ENCODE measurements at places on chromosomes 11 and 22.

DNA sequence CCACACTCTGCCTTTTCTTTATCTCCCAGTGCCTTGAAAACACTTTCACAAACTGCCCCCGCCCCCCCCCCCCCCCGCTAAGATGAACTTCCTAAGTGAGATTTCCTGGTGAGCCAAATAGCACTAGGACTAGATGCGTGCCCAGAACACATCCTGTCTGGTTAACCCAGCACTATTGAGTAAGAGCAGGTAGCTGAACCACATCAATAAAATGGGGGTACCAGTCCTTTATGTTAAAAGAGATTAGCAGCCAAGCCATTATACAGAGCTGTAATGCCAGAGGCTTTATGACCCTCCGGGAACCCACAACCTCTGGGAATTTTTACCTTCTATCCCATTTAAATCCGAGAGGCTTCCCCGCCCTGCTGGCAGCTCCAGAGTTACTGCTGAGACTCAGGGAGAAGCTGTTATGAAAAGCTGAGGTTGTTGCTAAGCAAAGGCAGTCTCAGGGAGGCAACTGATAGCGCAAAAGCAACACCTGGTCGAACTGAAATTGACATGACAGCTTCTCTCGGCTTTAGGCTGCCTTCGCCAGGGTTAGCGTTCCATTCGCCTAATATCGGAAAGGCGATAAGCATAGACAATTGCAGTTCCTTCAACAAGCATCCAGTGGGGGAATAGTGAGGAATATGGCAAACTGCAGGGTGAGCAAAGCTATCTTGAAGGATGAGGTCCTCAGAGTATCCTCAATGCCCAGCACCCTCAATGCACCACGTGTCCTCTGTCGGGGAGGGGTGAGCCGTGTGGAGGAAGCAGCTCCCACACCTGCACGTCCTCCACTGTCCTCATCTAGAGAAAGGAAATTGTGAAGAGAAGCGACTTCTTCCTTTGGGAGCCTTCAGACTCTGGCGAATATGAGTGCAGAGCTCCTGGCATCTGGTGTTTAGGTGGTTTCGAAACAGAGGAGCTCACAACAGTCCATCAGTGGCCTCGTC lies 977.0 kb downstream of the NTM start:
- DNase-seq = no peak

DNA sequence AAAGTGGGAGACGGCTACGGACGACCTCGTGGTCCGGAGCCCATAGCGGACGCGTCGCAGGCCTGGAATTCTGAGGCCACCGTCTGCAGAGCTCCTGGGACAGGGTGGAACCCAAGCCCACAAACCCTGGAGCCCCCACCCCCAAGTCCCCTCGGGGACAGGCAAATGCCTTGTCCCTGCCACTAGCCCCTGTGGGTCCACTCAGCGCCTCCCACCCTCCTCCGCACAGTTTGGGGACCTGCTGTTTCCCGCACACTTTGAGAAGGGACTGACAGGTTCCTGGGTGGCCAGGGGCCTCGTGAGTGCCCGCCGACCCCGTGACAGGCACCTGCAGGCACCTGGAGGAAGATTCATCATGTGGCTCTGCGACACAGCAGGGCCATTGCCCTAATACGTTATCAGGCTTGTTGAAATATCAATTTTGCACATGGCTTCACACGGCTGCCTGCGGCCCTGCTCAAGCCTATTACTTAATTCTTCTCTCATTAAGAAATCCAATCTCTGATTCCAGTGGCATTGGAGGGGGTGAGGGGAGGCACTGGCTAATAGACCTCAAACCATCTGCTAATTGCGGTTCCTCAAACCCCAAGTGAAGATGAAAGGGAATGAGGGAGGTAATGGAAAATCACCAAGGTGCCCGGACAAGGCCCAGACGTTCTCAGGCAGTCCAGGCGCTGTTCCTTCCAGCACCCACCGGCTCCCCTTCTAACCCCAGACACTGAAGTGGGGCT lies 672.5 kb downstream of the BRD1 start:
- no peak for DNase-seq

DNA sequence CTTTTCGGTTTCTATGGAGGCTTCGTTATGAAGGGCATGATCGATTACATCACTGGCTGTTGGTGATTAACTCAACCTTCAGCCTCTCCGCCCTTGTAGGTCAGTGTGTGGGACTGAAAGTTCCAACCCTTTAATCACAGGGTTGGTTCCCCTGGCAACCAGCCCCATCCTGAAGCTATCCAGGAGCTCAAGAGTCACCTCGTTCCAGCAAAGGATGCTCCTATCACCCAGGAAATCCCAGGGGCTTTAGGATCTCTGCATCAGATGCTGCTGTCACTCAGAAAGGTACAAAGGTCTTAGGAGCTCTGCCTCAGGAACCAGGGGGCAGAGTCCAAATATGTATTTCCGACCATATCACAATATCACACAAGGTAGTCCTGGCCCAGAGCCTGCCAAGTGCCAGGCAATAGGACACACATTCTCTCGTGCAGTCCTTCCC lies 123.5 kb upstream of the PARVA start:
- no peak for DNase-seq

DNA sequence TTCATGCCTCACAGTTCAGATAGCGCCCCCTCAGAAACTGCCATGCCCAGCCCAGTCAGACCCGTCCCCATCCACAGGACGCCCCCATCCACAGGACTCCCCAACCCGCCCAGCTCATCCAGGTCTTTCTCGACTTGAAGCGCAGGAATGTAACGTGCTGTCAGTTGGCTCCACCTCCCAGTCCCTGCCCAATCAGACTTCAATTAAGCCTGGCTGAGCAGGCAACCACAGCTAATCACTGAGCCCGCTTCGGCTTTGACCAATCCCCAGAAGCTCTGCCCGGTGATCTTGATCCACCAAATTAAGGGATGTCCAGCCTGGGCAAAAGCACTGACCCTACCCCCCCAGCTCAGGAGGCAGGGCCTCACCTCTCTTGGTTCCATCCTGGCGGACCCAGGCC lies 10.5 kb upstream of the MFNG start:
- no peak for DNase-seq

DNA sequence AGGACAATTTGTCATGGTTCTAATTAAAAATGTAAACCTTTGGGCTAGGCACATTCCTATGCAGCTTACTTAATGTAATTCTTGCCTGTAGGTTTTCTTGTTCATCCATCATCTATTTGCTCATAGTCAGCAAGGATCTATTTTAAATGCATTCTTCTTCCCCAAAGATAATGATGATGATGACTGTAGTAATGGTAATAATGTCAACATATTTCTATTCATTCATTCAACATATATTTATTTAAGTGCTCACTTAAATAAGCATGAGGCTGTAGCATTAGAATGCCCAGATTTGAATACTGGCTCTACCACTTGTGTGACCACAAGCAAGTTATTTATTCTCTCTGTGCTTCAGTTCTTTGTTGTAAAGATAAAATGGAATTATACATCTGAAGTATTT lies 169.6 kb upstream of the SYN3 start:
- no peak for DNase-seq

DNA sequence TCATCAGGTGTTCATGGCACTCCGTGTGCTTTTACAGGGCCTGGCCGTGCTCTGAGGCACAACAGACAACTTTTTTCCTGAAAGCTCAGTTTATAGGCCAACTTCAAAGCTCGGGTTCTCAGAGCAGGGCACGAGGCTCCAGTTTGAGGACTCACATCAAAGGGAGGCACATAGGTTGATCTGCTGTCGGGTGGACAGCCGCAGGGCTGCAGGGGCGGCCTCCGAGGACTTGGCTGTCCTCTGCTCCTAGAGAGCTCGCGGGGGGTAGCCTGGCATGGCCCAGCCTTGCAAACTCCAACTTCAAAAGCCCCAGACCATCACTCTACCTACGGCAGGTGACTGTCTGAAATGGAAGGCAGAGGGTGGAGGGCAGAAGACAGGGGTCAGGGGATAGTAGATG lies 31.6 kb downstream of the C11orf58 start:
- no peak for DNase-seq

GRCh38 chr11:12715941-12716340 lies 41.7 kb downstream of the TEAD1 start:
- no peak for DNase-seq

DNA sequence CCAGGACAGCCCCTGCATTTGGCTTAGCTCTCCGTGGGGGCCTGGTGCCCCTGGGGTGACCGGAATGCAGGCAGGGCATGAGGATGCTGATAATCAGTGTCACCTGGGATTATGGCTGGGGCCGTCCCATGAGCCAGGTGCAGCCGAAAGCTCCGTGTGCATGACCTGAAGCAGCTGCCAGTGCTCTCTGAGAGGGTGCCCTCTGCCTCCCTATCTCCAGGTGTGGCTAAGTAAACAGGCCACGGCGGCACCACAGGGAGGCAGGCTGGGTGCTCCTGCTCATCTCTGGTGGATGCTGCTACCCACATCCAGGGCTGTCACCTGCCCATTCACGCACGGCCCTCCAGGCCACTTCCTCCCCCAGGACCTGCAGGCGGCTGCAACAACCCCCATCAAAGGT lies 29.8 kb downstream of the DUSP8 start:
- no peak for DNase-seq

GRCh38 chr11:111213256-111213655 lies 32.3 kb upstream of the POU2AF2 start:
- DNase-seq = no peak

GRCh38 chr11:114598461-114598860 lies 2.9 kb upstream of the NXPE4 start:
- no peak for DNase-seq

GRCh38 chr11:86106916-86107315 lies 38.0 kb upstream of the PICALM start:
- no peak for DNase-seq

GRCh38 chr11:120940160-120940848 lies 83.6 kb upstream of the TBCEL start:
- DNase-seq = no peak

DNA sequence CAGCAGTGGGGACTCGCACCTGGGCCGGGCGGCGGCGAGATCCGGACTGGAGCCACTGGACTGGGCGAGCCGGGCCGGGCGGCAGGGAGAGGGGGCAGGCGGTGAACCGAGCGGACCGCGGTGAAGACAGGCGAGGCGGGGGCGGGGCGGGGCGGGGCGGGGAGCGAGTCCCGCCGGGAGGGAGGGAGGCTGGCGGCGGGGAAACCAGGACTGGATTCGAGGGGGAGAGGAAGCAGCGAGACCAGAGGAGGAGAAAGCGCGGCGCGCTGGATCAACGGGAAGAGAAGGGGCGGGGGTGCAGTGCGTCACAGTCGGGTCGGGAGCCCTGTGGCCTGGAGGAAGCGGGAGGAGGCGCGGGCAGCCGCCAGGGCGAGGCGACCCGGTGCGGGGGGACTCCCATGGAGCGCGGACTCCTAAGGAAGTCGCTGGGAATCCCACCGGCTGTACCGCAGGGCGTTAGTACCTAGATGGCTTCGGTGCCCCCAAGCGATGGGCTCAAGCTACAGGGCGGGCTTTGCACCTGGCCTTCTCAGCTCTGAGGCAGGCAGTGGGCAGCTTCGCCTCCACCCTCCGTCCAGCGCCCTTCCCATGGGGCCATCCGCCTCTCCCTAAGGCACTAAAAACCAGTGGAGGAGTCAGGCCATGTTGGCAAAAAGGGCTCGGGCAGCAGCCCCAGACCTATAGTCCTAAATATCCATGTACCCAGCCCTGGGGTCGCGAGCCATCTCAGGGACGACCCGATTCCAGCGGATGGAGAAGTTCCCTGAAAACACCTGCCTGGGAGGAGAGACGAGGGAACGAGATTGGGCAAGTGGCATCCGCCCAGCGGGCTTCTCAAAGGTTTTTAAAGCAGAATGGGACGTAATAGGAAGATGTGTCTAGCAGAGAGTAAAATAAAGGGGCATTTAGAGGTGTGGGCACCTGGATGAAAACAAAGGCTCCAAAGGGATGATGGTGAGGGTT lies at the start of gene TMEM121B:
Gene TMEM121B (minus strand): TSS at position 128 of the 963 bp plus-strand sequence. CDS start 233 bp downstream, outside the sequence.
- peak; percentile 92 for DNase-seq

- no peak for DNase-seq
Measured at GRCh38 chr22:33717694-33718396, 202.4 kb downstream of the LARGE1 start.

- DNase-seq = no peak
Measured at GRCh38 chr22:48756146-48757111, 1071.2 kb downstream of the BRD1 start.

DNA sequence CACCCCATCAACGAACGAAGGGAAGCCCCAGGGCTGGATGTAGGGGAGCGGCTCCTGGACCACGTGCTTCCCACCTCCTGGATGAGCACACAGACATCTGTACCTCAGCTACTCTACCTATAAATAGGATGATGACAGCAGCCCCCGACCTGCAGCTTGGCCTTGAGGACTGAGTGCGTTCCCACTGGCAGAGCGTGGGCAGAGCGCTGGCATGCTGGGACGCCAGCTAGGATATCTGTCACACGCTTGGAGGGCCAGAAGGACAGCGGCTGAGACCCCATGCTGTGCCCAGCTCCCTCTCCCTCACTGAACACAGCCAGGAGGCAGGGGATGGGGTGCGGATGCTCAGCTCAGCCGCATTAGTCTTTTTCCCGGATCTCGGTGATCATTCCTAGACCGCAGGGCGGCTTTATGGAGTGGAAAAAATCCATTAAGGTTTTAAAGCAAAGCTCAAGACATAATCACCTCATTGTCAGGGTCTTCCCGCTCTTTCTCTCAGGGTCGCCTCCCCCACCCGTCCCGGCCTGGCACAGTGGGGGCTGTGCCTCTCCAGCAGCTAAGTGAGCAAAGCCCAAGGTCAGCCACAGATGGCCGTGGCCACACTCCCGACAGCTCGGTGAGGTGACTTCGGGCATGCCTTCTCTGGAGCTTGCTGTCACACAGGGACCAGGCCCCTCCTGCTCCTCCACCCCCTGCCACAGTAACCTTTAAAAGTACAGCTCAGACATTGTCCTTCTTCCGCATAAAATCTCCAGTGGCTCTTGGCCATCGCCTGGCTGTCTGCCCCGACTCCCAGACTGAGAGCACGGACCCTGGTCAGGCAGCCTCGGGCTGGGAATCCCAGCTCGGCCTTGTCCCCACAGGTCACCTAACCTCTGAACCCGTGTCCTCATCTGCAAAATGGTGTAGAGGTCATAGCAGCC lies 69.6 kb upstream of the SHISAL1 start:
- no peak for DNase-seq

- no peak for DNase-seq
Measured at GRCh38 chr11:42521994-42522393, 789.8 kb upstream of the API5 start.

DNA sequence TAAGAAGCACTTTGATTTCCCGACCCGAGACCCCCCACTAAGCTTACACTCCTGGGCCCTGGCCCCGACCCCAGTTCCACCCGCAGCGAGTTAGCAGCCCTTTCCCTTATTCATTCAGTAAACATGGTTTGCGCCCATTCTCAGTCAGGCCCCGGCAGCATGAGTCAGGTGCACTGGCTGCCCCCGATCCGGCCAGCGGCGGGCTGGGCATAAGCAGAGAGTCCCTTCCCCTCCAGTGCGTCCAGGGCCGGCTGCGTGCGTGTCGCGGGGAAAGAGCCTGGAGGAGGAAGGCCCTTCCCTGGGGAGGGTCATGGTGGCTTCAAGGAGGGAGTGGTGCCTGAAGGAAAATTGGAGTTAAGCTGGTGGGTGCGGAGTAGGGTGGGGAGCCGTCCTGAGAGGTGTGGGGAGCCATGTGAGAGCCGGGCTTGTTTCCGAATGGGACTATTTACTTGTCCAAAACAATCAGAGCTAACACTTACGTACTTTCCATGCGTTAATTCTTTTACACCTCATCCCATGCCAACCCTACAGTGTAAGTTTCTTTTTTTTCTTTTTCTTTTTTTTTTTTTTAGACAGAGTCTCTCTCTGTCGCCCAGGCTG lies 657 bp downstream of the IGHMBP2 start:
- DNase-seq = peak; percentile 55
